ENCODE measurements at places on chromosomes 1 and 21. TPM values are rescaled to one million over a fixed set of nuclear protein-coding genes. Genes with fewer than 3 reads are reported as not detected.

DNA sequence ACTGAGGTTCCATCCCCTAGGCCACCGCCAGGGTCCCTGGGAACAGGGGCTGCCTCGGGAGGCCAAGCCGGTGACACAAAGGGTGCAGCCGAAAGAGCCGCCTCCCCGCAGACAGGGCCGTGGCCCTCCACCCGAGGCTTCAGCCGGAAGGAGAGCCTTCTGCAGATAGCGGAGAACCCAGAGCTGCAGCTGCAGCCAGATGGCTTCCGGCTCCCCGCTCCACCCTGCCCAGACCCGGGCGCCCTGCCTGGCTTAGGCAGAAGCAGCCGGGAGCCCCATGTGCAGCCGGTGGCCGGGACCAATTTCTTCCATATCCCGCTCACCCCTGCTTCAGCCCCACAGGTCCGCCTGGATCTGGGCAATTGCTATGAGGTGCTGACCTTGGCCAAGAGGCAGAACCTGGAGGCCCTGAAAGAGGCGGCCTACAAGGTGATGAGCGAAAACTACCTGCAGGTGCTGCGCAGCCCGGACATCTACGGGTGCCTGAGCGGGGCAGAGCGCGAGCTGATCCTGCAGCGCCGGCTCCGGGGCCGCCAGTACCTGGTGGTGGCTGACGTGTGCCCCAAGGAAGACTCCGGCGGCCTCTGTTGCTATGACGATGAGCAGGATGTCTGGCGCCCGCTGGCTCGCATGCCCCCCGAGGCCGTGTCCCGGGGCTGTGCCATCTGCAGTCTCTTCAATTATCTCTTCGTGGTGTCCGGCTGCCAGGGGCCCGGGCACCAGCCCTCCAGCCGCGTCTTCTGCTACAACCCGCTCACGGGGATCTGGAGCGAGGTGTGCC is 1.4 kb downstream of the KLHDC7A start:
- no peak for DNase-seq

BSND gene
- total RNA-seq = not detected

DNA sequence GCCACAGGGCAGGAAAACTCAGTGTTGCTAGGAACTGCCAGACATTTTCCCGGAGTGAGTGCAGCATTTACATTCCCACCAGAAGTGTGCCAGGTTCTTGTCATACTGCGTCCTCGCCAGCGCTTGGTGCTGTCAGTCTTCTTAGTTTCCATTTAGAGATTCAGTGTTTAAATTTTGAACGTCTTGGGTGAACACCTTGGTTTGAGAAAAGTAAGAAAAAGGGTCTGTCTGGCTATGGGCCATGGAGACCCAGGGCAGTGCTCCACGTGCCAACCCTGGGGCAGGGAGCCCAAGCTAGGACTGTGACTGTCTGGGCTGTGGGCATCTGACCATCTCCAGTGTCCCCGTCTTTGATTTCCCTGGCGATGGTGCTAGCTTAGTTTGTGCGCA is 16.0 kb downstream of the IBA57 start:
- peak; percentile 52 for DNase-seq

DNA sequence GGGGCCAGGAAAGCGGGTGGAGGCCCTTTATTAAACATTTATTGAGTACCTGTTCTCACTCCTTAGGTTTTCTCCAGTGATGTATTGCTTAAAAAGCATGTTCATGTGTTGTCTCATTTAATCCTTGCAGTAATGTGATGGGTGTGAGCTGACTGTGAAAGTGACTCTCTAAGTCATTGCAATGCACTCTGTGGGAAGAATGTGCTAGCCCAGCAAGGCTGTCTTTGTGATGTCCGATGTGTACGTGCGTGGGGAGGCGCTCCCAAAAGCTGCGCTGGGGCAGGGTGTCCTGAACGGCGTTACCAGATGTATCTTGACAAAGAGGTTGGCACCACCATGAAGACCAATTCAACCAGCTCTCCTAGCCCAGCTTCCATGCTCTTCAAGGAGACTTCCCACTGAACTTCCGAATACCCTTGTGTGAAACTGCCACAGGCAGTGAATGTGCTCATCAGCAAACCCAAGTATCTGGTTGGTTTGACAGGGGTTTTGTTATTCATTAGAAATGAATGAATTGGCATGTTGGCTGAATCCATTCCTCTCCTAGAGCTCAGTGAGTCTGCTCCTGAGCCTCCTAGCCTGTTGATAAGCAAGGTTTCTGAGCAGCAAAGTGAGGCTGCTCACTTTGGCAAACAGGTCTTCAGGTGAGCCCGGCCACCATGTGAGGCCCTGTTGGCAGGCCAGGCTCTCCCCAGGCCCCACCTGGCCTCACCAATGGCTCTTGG is 28.0 kb downstream of the NUAK2 start:
- DNase-seq = no peak

DNA sequence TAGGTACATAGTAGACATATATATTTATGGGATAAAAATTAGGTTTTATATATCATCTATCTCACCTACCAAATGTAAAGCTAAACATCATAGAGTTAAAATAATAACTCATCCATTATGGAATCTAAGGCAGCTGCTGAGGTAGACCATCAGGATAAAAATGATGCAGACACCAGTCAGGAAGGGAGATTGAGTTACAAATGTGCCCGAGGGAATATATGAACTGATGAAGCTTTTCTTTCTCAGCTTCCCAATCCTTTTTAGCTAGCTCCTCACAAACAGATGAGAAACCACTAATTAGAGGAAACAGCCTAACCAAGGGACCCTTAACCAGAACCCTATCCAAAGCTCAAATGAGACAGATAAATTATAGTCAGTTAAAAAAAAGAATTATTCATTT is 20.9 kb downstream of the TTLL7 start:
- no peak for DNase-seq

DNA sequence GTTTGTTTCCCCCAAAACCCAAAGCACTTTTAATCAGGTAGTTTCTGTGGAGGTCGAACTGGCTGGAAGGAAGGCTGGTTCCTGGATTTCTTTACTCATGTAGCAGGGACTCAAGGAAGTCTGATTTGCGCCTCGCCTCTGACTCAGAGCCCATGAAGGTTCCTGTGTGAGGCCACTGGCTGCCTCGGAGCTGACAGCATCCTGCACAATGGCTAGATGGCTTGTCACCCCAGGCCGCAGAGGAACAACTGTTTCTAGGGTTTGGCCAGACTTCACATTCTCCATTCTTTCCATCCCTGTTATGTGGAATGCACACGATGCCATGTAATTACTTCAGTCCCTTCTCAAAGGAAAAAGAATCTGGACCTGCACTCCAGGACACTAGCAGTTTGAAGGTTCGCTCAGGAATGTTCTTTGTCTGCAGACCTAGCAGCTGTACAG is 39.1 kb upstream of the PRSS38 start:
- DNase-seq = no peak

GRCh38 chr1:15459771-15460707 is 3.5 kb downstream of the CELA2A start:
- DNase-seq = no peak

CELA2B gene
- not detected for total RNA-seq

DNA sequence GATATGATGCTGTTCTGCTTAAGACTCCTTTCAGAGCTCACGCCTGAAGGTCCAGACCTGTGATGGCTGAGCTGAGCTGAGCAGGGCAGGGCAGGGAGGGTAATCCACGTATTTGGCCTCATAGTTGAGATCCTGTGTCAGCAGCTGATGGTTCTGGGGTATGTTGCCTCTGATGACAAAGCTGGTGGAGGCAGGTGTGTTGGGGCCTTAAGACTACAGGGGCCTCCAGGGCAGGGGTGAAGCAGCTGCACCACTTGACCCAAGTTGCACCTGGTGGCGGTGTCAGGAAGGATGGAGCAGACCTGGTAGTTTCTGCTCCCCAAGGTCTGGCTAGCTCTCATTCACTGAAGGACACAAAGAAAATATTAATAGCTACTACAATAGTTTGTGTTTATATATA is 57.0 kb downstream of the FCRL5 start:
- DNase-seq = no peak

- DNase-seq = no peak
These were observed 85.2 kb downstream of the TBX19 start for GRCh38 chr1:168365719-168366479.

GJA8 gene
- not detected for total RNA-seq

DNA sequence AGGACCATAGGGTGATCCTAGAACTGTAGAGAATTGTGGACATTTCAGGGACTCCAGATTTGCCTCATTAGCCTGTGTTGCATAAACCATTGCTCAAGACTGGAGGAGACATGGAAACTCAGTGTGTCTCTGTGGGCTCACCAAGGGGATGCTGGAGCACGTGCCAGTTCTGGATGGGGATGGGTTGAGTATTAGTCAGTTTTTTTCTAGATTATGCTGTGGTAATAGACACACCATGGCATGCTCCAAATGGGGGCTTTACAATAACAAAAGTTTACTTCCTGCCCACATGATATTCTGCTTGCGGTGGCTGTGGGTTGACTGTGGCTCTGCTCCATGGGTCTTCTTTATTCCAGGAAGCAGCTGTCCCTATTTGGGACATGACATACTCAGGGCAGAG is 125.4 kb downstream of the FOXD2 start:
- DNase-seq = no peak

DNA sequence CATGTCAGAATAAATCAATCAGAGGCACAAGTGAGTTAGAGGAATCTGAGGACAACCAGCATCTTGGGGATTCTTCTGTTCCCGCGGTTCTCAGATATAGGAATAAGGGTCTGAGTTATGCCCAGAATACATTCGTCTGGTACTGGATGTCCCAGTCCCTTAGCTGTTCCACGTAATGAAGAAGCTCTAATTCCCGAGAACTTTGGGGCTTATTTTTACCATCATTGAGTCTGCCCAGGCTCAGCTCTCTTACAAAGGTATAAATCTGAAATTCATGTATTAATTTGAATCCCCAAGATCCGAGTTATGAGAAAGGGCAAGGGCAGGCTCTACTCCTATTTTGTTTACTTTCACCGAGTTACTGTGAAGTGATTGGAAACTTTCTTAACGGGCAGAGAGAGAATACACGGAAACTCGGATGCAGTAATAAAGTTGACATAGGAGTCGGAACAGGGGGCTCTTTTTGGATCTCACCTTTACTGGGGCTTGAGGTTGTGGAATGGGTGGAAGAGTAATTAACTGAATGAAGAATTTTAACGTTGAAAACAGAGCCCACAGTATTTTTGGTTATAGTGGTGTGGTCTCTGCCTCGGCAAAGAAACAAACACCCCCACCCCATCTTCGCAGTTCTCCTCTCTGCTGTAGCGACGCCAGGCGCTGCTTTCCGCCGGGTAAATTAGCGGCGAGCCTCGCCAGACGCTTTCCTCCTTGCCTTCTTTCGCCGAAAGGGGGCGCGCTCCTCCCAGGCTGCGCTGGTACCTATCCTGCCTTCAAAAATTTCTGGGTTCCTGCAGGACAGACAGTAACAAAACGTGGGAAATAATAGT is 7.1 kb downstream of the PRRX1 start:
- peak; percentile 95 for DNase-seq

PAPPA2 gene
- total RNA-seq = 0.97 TPM

DNA sequence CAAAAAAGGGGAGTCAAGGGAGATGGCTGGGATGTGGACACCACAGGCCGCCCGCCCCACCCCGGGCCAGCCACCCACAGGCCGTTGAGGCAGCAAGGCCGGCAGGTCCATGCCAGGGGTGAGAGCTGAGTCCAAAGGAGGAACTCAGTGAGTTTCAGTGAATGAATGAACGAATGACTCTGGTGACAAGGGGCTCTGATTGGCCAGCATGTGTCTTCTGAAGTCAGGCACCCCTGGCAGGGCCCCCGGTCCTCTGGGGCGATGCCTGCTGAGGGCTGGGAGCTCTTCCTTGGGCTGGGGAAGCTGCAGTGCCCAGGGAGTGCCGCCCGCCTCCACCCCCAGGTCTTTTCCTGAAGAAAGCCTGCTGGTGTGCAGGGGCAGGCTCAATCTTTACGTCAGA is 236.1 kb upstream of the VAMP3 start:
- DNase-seq = no peak

- peak; percentile 74 for DNase-seq
These were observed 32.8 kb downstream of the ELK4 start for GRCh38 chr1:205598841-205599668.
